Stimulated activated CD8-positive, alpha-beta memory T cell treated with anti-CD3 and anti-CD28 coated beads, Interleukin-7, amount 100 ng/mL, for 4 hours (primary cell): ENCODE measurements at places on chromosomes 1 and 21.

DNA sequence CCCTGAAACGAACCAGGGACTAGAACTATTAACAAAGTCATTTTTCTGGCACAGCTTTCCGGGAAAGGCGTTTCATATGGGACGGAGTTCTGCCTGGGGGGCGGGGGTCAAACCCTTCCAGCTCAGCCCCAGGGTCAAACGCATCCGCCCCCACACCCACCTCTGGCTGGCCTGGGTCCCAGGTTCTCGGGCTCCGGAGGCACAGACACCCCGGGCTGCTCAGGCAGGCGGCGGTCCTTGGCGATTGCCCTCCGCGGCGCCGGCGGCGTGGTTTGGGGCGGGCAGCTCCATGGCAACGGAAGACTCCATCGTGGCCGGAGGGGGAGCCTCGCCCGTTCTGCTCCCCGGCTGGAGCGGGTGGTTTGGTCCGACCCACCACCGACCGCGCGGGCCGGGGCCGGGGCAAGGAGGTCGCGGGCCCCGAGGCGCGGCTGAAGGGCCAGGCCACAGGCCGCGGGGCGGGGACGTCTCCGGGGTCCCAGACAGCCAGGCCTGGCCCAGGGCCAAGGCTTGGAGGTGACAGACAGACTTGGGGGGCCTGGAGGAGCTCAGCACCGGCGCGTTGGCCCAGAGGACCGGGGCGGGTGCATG is at the start of gene CFAP74:
CFAP74 (minus strand) TSS at position 246 of the 591 bp plus-strand sequence. CDS start 12,830 bp downstream, outside the sequence.
- no peak for DNase-seq

GRCh38 chr1:86912281-86912900 is 1.5 kb downstream of the SELENOF start:
- no peak for DNase-seq

DNA sequence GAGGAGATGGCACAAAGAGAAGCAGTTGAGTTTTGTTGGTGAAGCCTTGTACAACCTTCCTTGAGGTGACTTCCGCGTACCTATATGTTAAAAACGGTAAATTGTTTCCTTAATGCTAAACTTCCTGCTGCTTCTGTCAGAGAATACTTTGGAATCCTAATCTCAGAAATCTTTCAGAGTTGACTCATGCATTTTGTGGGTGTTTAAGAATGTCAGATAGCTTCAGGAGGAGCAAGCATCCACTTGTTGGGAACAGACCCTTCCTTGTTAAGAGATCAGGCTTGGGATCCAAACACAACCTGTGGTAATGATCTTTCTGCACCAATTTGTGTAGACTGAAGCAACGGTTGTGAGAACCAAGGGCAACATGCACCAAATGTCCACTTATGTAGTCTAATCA is 29.5 kb downstream of the AK4 start:
- no peak for DNase-seq

DNA sequence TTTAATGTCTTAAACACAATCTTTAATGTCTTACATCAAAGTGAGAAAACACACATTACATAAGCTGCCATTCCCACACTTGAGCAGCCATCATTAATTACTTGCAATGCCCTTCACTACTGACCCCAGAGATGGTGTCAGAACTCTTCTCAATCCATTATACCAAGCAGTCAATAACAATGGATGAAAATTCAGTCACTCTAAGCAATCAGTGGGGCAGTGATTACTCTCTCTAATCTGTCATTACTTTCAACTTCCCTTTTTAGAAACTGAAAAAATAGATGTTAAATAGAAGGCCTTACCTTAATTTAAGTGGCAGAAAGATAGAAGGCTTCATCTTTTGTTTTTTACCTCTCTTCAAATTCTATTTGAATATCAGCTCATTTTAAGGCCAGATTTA is 9.7 kb upstream of the FRRS1 start:
- DNase-seq = no peak

DNA sequence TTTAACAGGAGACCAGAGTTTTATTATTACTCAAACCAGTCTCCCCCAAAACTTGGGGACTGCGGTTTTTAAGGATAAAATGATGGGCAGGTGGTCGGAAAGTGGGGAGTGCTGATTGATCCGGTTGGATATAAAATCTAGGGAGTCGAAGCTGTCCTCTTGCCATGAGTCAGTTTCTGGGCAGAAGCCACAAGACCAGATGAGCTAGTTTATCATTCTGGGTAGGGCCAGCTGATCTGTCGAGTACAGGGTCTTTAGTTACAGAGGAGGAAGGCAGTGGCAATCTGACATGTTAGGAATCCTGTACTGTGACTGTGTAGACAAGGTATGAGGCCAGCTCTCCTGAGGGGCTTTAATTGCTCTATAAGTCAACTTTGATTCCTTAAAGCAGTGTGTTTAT is 22.9 kb upstream of the FOXE3 start:
- DNase-seq = no peak

GRCh38 chr1:91148641-91149069 is 126.8 kb upstream of the ZNF644 start:
- no peak for DNase-seq

DNA sequence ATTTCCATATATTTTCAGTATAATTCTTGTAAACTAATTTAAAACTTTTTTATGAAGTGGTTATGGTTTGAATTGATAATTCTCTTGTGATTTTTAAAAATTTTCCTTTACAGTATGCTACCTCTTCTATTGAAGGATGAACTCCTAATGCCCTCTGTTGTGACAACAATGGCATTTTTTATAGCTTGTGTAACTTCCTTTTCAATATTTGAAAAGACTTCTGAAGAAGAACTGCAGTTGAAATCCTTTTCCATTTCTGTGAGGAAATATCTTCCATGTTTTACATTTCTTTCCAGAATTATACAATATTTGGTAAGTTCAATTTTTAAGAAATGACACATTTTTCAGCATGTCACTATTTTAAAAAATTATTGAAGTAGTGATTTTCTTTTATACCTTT is 61.4 kb downstream of the ALG6 start:
- no peak for DNase-seq

DNA sequence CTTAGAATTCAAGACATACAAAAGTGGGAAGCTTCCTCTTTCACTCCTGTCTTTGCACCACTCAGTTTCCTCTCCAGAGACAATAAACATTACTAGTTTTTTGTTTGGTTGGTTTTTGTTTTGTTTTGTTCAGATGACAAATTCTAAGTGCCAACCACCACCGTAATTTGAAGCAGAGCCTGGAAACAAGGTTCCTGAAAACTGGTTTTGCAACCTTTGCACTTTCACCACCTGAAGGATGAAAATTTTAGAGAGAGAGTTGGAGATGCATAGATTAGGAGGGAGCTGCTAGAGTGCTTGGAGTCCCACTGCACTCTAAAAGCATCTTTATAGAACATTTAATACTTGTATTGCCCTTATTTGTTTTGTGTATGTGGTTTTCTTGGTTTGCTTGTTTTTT is 20.2 kb upstream of the MGST3 start:
- DNase-seq = no peak

DNA sequence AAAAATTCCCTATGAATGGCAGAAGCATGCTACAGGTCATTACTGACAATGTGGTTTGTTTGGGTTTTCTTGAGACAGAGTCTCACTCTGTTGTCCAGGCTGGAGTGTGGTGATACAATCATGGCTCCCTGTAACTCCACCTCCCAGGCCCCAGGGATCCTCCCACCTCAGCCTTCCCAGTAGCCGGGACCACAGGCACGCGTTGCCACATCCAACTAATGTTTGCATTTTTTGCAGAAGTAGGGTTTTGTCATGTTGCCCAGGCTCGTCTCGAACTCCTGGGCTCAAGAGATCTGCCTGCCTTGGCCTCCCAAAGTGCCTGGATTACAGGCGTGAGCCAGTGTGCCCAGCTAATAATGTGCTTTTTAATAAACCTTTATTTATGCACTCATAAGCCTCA is 259.1 kb downstream of the NFIA start:
- DNase-seq = no peak
